ENCODE measurements at places on chromosomes 1 and 21. TPM values are rescaled to one million over a fixed set of nuclear protein-coding genes. Genes with fewer than 3 reads are reported as not detected.

The JAM2 gene
- 51.1 TPM for total RNA-seq

- no peak for ATAC-seq
Measured at GRCh38 chr21:16020878-16021277, 291.1 kb downstream of the USP25 start.

GRCh38 chr1:168763031-168763430, 34.0 kb upstream of the DPT start:
- ATAC-seq, result no peak

GRCh38 chr1:192435704-192436103, 118.9 kb downstream of the RGS21 start:
- ATAC-seq, result no peak

The PKP1 gene
- total RNA-seq, result 5.1 TPM
